ENCODE measurements at places on chromosomes 7 and 10.

GRCh38 chr7:17502213-17503060 lies 204.0 kb downstream of the AHR start:
- DNase-seq: no peak

- DNase-seq: no peak
Observed at GRCh38 chr7:86149024-86149665, 494.6 kb upstream of the GRM3 start.

- DNase-seq: no peak
Observed at GRCh38 chr10:121644501-121644900, 46.3 kb upstream of the FGFR2 start.

DNA sequence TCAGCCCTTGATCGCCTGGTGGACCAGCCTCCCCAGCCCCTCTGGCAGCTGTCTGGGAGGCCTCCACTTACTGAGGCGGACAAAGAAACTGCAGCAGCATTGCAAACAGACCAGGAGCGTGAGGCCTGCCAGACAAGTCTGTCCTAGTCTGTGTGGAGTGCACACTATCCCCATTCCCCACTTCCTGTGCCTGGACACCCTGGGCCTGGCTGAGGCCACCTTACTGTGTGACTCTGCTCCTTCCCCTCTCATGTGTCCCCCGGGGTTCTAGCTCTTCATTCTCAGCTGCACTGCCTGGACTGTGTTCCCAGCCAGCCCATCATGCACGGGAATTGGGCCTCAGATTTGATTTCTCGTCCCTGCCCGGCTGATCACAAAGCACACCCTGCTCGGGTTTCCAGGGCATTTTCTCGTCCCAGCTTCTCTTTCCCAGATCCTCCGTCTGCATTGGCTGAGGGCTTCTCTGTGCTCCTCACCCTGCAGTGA lies 16.7 kb upstream of the C10orf90 start:
- DNase-seq: no peak

DNA sequence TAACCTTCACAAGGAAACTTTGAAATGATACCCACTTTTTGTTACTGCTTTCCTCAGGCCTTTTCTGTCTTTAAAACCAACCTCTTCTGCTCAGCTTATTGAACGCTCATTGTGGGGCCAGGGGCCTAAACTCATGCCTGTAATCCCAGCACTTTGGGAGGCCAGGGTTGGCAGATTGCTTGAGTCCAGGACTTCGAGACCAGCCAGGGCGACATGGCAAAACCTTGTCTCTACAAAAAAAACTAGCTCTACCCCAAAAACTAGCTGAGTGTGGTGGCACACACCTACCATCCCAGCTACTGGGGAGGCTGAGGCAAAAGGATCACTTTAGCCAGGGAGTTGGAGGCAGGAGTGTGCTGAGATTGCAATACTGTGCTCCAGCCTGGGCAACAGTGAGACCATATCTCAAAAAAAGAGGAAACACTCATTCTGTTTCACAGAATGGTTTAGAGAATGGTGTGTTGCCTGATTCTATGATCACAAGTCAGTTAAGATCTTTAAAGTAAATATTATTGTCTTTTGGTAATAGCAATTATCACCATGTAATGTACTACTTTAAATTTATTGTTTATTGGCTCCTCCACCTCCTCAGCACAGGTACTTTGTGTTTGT lies 51.1 kb downstream of the KCTD7 start:
- DNase-seq: no peak

DNA sequence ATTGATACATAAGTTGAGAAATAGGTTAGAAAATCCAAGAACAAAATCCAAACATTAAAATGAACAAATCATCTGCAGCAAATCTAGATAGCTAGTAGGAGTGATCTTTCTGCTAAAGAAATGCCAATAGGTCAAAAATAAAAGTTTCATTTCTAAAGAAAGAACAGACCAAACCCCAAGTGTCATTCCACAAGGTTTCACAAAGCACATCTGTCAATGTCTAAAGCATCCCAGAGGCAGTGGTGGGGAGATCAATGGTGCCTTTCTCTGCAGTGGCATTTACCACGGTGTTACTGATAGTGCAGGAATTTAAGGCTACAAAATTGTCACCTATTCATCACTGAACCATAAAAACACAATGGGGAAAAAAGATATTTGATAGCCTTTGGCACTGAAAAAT lies 147.9 kb downstream of the PARD3 start:
- no peak for DNase-seq

DNA sequence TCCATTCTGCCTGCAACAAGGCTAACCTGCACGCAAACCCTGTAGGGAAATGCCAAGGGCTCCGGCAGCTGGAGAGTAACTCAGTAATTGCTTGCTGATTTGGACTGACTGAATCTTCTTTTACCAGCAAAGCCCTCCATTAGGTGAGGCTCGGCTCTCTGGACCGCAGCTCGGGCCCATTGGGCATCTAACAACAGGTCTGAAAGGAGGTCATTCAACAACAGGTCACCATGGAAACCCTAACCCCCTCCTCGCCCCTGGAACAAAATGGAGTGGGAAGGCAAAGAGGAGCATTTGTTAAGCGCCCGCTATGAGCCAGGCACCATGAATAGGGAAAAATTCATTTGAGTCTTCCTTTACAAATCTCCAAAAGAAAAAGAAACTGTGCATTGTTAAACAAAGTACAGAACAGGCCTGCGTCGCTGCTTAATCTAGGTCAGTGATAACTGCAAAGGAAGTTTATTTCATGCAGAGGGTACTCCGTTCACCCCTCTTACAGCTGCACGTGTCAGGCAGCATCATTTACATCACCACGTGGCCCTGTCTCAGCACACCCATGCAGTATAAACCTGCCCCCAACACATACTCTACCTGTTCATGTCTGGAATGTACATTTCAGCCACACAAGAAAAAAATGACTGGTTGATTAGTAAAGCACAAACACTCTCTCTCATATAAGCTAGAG lies 248.8 kb upstream of the NEBL start:
- DNase-seq: no peak

- DNase-seq: no peak
Observed at GRCh38 chr10:118501171-118501570, 94.3 kb downstream of the PRLHR start.
